ENCODE measurements at places on chromosomes 5 and 9.

GRCh38 chr5:63555874-63556273, 406.4 kb downstream of the HTR1A start:
- DNase-seq: no peak

GRCh38 chr5:60437308-60437707, 262.7 kb downstream of the DEPDC1B start:
- no peak for DNase-seq

GRCh38 chr5:53023969-53024368, 34.8 kb downstream of the ITGA2 start:
- DNase-seq: peak; percentile 89

DNA sequence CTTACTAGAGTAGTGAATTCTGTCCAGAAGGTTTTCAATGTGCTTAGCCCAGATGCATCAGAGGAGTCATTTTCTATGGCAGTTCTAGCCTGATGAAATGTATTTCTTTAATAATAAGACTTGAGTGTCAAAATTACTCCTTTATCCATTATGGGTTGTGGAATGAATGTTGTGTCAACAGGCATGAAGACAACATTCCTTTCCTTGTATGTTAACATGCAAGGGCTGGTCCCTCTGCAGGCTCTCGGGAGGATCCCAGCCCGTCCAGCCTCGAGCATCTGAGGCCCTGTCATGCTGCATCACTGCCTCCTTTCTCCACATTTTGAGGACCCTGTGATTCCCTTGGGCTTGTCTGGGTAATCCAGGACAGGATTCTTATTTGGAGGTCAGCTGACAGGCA, 42.9 kb upstream of the FAM120AOS start:
- peak; percentile 25 for DNase-seq

GRCh38 chr5:30113542-30113941, 1079.9 kb upstream of the CDH6 start:
- no peak for DNase-seq

GRCh38 chr5:88833371-88834130, 49.4 kb downstream of the MEF2C start:
- peak; percentile 30 for DNase-seq

- no peak for DNase-seq
Measured at GRCh38 chr9:86263876-86264275, 4.4 kb upstream of the C9orf153 start.

DNA sequence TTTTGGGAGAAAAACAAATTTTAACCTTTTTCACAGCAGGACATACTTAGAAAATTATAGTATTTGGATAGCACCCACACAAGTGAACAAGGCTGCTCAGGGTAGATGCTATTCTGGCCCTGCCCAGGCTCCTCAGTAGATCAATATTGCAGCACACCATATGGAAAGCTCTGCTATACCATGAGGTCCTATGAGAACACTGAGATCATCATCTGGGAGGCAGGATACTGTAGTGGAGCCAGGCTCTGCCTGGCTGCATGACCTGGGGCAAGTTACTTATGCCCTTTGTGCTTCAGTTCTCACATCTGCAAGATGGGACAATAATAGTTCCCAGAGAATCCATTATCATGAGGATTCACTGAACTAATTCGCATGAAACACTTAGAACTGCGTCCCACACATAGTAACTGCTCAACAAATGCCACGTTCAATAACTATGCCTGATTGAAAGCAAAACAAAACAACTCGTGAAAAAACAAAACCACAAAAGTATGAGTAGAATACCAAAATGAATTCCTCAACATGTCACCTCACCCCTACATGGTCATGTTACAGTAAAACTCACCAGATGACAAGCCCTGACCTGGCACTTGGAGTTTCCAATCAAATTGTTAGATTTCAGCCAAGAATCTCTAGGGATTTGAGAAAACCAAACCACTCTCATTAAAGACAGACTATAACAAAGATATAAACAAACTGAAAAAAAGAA, 31.9 kb downstream of the ARSB start:
- peak; percentile 73 for DNase-seq

GRCh38 chr9:122377241-122378164, 6.7 kb downstream of the PTGS1 start:
- DNase-seq: no peak

DNA sequence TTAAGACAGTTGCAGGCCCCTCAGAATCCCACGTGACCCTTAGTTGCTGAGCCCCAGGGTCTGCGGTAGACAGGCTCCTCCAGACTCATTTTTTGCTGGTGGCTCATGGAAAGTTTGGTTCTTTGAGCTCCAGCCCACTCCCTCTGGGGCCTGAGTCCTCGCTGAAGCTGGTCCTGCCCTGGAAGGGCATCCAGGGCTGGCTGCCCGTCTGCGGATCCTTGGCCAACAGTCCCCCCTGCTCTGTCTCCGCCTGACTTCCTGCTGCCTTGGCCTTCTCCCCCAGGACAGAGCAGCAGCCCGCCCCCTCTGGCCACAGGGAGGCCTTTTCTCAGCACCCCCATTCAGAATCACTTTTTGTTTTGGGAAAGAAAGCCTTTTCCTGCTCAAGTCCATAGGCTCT, 24.4 kb downstream of the SLC6A7 start:
- DNase-seq: peak; percentile 61

DNA sequence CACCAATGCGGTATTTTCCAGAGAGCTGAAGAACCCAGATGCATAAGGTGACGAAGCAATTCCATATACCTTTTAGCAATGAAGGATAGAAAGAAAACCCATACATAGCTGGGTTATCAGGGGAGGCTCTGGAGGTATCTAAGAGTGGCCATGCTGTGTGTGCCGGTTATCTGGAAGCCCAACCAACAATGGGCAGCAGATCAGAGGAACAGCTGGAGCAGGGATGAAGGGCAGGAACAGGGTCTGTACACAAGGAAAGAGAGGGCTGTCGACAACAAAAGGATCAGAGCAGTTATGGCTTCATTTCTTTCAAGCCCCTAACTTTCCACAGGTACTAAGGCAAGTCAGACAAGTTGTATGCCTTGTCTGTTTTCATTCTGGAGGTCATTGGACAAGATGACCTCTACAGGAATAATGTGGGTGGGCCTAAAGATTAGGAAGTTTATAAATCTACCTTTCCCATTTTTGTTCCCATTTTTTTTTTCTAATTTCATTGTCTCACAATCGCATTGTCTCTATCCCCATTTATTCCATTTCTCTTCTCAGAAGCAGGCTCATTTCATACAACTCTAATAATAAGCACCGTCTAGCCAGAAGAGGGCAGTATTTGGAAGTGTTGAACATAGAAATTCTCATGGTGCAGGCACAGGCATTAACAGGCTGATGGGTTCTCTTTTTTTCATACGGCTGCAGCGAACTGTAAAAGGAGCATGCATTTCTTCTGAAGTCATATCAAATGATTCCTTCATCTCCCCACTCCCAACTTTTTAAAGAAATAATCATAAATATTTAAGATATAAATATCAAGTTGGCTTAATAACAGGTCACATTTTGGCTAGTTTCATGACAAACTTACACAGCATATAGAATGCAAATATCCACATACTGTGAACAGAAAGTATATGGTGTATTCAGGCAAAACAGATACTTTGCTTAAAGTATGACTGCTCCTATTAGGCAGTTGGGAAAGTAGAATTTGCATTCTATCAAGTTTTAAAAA, 63.5 kb downstream of the ZNF474 start:
- peak; percentile 69 for DNase-seq

- DNase-seq: no peak
Measured at GRCh38 chr5:23158179-23158578, 305.0 kb upstream of the CDH12 start.

GRCh38 chr9:134616341-134616740, 25.3 kb upstream of the COL5A1 start:
- peak; percentile 37 for DNase-seq

GRCh38 chr5:17228821-17229291, 11.4 kb downstream of the BASP1 start:
- DNase-seq: peak; percentile 74

DNA sequence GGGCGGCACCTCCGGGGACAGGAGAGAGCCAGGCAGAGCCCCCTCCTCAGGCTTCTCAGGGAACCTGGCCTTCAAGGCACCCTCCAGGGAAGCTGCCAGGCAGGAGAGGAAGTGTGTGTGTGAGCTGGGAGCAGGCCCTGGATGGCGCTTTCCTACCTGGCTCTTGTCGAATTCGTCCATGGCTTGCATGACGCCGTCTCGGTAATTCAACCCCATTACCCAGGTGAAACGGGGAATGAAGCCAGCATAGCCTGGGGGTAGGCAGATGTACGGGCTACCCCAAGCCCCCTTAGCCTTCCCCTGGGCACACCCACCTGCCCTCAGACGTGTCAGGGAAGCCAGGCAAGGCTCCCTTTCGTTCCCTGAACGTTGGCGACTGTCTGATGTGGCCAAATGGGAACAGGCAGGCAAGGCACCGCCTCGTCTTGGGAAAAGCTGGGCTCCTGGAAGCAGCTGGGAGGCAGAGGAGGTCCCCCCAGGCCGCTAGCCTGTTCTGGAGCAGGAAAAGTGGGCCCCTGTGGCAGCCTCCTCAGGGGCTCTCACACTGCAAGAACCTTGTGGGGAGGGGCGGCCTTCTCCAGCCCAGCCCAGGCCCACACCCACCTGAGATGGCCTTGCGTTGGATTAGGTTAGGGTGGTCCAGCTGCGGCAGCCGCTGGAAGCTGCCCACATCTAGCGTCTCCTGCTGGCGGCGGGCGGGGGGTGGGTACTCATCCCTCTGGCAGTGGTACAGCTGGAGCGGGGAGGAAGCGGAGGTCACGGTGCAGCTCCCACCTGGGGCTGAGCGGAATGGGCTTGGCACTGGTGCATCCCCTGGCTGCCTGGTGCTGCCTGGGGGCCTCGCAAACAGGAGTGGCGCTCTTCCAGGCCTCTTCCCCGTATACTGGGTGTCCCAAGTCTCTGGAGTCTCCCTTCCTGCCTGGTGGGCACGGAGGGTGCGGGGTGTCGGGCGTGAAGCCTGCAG, 3.7 kb downstream of the TUBB4B start:
- DNase-seq: no peak

DNA sequence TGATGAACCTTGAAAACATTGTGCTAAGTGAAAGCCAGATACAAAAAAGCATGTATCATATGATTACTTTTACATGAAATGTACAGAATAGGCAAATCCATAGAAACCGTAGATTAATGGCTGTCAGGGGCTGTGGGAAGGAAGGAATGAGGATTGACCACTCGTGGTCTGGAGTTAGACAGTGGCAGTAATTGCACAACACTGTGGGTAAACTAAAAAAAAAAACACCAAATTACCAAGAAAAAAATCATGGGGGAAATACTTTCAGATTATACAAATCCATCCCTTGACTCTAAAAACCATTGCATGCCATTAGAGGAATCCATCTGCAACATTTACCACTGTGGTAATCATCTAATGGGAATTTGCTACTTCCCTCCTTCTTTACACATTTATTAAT, 140.0 kb downstream of the SIL1 start:
- peak; percentile 84 for DNase-seq

DNA sequence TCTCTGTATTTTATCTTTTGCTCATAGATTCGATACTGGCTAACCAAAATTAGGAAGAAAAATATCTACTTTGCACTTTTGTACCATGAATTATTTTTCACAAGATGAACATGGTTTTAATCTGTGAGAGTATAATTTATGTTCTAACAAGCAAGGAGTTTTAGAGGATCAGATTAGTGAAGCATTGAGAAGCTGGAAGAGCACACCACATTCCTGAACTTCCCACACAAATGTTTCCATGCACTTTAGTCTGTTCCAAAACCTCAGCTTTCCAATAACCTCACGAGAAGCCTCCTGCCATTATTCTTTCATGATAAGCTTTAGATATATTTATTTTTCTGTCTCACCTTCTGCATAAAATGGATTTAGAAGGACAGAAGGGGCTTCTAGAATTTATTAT, 98.7 kb upstream of the MPDZ start:
- peak; percentile 15 for DNase-seq

- peak; percentile 33 for DNase-seq
Measured at GRCh38 chr5:10254686-10255085, 4.6 kb downstream of the CCT5 start.

GRCh38 chr9:98806394-98807035, 955 bp upstream of the GALNT12 start:
- DNase-seq: no peak

GRCh38 chr5:76476474-76477038, 73.5 kb downstream of the IQGAP2 start:
- DNase-seq: no peak

Measured in EH (cell line).